Vagina (tissue), 2 donors: ENCODE measurements at places on chromosomes 11 and 22. TPM values are rescaled to one million over a fixed set of nuclear protein-coding genes. Genes with fewer than 3 reads are reported as not detected.
A peak's percentile ranks its signal among the peaks of the same experiment; 100 is the strongest.

RAC2 gene
- 15.7 TPM for total RNA-seq

DNA sequence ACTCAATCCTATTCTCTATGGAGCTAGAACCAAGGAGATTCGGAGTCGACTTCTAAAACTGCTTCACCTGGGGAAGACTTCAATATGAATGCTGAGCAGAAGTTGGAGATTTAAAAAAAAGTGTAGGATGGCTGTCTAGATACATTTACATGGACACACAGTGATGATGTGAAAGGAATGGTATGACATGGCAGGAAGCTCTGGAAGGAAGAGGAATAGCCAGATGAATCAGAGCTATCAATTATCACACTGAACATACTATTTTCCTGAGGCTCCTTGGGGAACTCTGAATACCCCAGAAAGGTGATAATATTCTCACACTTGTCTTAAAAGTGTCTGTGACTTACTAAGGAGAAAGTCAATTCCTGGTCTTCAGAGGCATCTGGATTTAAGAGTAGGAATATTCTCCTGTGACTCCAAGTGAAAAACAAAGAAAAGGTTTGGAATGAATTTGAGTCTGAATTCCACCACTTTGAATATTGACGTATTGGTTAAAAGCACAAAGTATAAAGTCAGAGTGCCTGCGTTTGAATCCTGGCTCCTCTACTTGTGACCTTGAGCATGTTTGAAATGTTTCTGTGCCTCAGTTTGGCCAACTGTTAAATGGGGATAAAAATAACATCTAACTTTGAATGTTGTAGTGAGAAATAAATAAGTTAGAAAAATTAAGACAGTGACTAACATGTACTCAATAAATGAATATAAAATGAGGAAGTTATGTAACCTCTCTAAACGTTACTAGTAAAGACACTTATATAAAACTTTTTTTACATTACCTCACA is 1.3 kb downstream of the OR52D1 start:
- no peak overlapping the region for H3K4me3 ChIP-seq
- no peaks in the 10 kb centered on the region for H3K27me3 ChIP-seq
- no peaks in the 10 kb centered on the region for H3K36me3 ChIP-seq
- no peaks in the 10 kb centered on the region for H3K4me1 ChIP-seq

GRCh38 chr11:17760102-17761029 is 25.8 kb downstream of the KCNC1 start:
- no peaks in the 10 kb centered on the region for H3K36me3 ChIP-seq
- H3K27me3 ChIP-seq = no peaks in the 10 kb centered on the region
- no peaks in the 10 kb centered on the region for H3K4me1 ChIP-seq

DNA sequence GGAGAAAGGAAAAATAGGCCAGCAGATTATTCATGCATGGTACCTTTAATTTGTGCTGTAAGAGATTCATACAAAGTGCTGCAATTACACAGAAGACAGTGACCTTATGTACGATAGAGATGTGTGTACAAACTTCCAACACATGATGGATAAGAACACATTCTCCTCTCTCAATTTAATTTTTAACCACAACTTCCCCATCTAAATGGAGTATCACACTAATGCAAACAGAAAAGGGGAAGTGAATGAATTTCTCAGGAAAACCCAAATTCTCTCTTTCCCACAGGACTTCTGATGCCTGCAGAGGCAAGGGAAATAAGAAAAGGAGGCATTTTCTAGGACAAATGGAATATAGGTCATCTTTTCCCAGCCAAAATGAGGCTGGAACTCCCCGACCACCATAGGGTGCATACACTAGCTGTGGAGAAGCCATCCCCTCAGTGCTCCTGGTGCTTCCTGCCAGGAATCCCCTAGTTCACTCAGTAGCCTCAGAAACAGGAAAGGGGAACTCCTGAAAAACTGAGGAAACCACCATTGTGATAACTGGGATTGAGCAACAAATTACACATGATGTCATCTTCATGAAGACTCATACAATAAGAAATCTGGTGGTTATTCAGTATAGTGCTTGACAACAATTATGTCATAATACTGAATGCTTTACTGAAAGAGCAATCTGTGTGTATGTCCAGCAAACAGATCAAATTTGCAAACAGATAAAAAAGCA is 22.4 kb downstream of the MMP10 start:
- H3K4me3 ChIP-seq = no peak overlapping the region
- no peaks in the 10 kb centered on the region for H3K36me3 ChIP-seq

GRCh38 chr22:20528405-20528978 is 21.1 kb downstream of the MED15 start:
- peaks cover 66% of the 10 kb centered on the region for H3K4me1 ChIP-seq
- no peak for DNase-seq
- no peaks in the 10 kb centered on the region for H3K27me3 ChIP-seq
- no peak overlapping the region for H3K27ac ChIP-seq

GRCh38 chr22:46006379-46007002 is 29.5 kb upstream of the WNT7B start:
- DNase-seq = no peak
- H3K4me3 ChIP-seq = peak overlapping the region; percentile 6
- H3K4me1 ChIP-seq = peaks cover 58% of the 10 kb centered on the region
- H3K36me3 ChIP-seq = no peaks in the 10 kb centered on the region
- H3K27ac ChIP-seq = peak overlapping the region; percentile 97

MRGPRX4 gene
- not detected for total RNA-seq

DNA sequence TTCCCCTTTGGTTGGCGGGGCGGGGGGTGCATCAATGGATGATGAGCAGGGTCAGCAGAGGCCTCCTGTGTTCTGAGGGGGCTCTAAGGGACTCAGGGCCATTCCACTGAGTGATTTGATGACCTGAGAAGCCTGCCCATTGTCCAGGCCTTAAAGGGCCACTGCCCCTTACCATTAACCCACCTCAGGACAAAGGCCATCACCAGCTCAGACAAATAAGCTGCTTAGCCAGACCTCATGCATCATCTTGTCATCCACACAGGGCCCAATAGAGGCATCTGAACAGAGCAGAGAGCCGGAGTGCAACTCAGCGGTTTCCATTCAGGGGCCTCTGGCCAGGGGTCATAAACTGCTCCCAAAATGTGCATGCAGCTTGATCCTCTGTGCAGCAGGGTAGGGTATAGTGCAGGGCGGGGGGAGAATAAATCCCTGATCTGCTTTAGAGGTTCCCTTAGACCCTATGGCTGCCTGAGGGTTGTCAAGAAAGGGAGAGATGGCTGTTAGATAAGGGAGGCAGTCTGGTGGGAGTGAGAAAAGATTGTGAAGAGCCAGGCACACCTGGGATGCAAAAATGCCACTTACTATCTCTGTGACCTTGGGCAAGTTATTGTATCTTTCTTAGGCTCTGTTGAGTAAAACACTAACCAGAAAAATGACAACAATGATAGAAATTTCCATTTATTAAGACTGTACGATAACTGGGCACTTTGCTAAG is 375.5 kb upstream of the NARS2 start:
- H3K27me3 ChIP-seq = no peaks in the 10 kb centered on the region
- H3K4me1 ChIP-seq = peaks cover 9% of the 10 kb centered on the region
- no peak overlapping the region for H3K4me3 ChIP-seq
- no peak for DNase-seq
- H3K36me3 ChIP-seq = no peaks in the 10 kb centered on the region

DNA sequence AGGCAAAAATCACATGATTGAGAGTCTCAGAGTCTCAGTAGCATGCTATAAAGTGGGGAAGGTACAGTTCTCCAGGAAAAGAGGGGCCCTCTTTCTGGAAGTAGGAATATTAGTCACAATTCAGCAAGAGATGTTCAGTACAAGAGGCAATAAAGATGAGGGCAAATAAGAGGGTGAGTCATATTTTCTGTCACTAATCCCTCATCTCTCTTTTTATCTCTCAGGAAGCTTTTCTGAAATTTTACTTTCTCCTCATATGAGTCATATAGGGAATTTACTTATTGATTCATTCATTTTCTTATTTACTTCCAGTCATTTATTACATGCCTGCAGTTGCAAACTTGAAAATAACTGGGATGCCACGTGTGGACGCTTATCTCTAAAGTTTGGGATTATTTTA is 3.4 kb upstream of the NXPE1 start:
- H3K27ac ChIP-seq = no peak overlapping the region
- no peaks in the 10 kb centered on the region for H3K4me1 ChIP-seq
- H3K4me3 ChIP-seq = no peak overlapping the region
- H3K36me3 ChIP-seq = no peaks in the 10 kb centered on the region

- no peaks in the 10 kb centered on the region for H3K27me3 ChIP-seq
- H3K4me3 ChIP-seq = no peak overlapping the region
- no peak overlapping the region for H3K27ac ChIP-seq
- H3K4me1 ChIP-seq = no peaks in the 10 kb centered on the region
These were observed 96.2 kb upstream of the SYT13 start for GRCh38 chr11:45382133-45382878.

DNA sequence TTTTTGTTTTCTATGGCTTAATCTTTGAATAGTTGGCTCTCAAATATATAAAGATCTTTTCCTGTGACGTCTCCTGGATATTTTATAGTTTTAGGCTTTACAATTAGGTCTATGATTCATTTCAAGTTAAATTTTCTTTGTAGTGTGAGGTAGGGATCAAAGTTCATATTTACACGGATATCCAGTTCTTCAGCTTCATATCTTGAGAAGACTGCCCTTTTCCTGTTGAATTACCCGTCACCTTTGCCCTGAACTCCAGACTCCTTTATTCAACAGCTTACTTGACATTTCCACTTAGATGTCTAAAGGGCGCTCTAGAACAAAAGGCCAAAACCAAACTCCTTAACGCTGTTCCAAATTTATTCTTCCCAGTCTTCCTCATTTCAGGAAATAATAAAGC is 51.7 kb downstream of the TTC17 start:
- no peak overlapping the region for H3K4me3 ChIP-seq
- H3K36me3 ChIP-seq = peaks cover 2% of the 10 kb centered on the region
- no peaks in the 10 kb centered on the region for H3K4me1 ChIP-seq
- H3K27me3 ChIP-seq = no peaks in the 10 kb centered on the region
- H3K27ac ChIP-seq = no peak overlapping the region
- DNase-seq = no peak

KRTAP5-7 gene
- not detected for total RNA-seq

DNA sequence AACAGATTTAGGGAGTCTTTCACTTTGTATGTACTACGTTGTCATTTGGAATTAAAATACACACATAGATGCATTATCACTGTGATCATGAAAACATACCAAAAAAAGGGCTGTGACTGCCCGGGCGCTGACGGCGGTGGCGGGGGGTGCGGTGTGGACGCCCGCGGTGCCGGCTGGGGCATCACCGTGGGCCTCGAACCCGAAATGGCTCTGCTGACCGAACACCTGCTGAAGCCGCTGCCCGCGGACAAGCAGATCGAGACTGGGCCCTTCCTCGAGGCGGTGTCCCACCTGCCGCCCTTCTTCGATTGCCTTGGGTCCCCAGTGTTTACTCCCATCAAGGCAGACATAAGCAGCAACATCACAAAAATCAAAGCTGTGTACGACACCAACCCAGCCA is 16.2 kb downstream of the MRGPRX4 start:
- H3K4me1 ChIP-seq = no peaks in the 10 kb centered on the region
- no peaks in the 10 kb centered on the region for H3K27me3 ChIP-seq
- H3K36me3 ChIP-seq = no peaks in the 10 kb centered on the region
- H3K27ac ChIP-seq = no peak overlapping the region
- DNase-seq = no peak

DNA sequence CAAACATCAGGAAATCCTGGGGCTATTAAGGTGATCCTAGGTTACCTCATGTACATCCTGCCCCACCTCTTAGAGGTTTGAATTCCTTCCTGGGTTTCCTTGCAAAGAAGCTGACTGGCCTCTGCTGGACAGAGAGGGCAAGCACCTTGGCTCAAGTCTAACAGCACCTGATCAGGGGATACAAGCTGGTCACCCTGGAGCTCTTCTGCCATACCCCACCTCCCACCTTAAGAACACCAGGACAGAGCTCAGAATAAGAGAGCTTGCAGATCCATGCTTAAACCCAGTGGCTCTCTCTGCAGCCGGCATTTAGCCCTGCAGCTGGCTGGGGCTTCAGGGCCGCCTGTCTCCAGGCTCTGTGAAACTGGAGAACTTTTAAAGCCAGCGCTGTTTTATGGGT is 386.6 kb upstream of the NARS2 start:
- H3K4me1 ChIP-seq = peaks cover 10% of the 10 kb centered on the region
- no peak overlapping the region for H3K27ac ChIP-seq
- no peak overlapping the region for H3K4me3 ChIP-seq
- H3K36me3 ChIP-seq = no peaks in the 10 kb centered on the region
- H3K27me3 ChIP-seq = no peaks in the 10 kb centered on the region
- no peak for DNase-seq

DNA sequence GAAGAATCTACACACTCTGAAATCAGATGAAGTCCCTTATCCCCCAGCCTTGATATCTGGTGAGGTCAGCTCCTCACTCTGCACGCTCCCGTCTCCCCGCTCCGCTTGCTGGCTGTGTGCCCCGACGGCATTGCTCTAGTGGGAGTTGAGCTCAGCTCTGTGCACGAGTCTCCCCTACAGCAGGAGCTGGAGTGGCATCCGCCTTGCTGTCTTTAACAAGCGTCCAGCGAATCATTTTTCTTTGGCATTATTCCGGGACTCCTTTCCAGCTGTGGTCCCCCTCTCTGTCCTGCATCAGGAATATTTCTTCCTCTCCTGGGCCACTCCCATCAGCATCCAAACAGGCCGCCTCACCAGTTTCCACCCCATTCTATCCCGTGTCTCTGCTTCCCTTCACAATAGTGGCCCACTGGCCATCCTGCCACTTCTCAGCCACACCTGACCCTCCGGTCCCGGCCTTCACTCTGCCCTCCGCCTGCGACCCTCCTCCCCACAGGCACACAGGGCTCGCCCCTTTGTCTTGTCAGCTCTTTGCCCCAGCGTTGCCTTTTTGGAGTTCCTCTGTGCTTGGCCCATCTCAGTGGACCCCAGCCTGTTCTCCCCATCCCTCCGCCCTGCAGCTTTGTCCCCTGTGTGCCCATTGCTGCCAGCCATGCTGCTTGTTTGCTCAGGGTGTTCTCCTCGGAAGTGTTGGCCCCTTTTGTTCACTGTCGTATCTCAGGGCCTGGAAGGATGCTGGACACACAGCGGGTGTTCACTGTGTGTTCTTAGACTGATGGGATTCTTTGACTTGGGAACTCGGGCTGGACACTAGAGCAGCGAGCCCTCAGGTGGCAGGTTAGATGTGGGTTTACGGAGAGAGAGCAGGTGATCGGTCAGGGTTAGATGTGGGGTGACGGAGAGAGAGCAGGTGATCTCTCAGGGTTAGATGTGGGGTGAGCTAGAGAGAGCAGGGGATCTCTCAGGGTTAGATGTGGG is 441.8 kb downstream of the TBC1D22A start:
- peak; percentile 76 for DNase-seq
- H3K27ac ChIP-seq = no peak overlapping the region
- no peaks in the 10 kb centered on the region for H3K36me3 ChIP-seq
- H3K4me1 ChIP-seq = no peaks in the 10 kb centered on the region
- H3K4me3 ChIP-seq = no peak overlapping the region

DNA sequence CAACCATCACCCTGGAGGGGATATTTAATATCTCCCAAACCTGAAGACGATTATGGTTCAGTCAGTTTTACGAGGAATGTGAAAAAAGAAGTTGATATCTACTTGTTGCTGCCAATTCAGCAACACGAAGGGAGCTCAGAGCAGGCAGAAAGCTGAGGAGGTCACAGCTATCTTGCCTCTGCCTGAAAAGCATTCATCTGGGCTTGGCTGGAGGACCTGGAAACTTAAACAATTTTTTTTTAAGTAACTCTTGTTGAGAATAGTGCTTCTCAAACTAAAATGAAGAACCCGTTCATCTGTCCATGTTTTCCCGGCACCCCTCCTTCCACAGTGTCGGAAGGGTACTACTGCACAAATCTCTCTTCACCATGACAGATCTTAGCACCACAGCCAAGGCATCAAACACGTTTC is 98.9 kb downstream of the MICAL3 start:
- H3K36me3 ChIP-seq = no peaks in the 10 kb centered on the region
- H3K27ac ChIP-seq = peak overlapping the region; percentile 4
- H3K4me1 ChIP-seq = peaks cover 55% of the 10 kb centered on the region
- H3K4me3 ChIP-seq = no peak overlapping the region
- no peaks in the 10 kb centered on the region for H3K27me3 ChIP-seq
- DNase-seq = no peak

XRRA1 gene
- 9.6 TPM for total RNA-seq
